Activated CD8-positive, alpha-beta memory T cell treated with anti-CD3 and anti-CD28 coated beads, Interleukin-2, amount 10 ng/mL, durations not matched to agents 7 days and 5 days (primary cell): ENCODE measurements at places on chromosomes 6 and 20. TPM values are rescaled to one million over a fixed set of nuclear protein-coding genes. Genes with fewer than 3 reads are reported as not detected.

GRCh38 chr20:1196634-1197033, 6.6 kb upstream of the C20orf202 start:
- no peak for DNase-seq

DNA sequence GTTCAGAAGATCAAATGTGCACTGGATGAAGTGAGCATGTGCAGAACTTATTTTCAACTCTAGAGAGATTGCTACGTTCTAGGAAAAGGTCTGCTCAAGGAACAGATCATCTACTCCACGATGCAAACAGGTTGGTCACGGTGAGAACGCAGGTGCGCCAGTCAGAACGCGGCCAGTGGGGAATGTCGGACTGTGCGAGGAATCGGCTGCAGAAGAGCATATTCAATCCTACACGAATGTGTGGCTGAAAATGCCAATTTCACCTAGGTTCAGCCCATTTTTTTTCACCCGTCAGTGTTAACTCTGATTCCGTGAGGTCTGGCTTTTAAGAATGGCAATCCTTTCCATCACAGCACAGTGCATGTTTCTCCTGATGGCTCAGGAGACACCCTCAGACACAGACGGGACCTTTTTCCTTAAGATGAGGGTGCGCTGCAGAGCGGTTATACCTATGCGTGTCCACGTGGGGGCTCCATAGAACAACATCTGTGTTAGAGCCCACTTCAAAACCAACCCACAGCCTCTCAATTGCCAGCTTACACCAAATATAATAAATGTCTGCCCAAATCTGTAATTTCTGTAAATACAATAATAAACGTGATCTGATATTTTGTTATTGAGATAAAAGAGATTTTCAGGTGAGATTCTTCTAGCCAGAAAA, 250.4 kb downstream of the FOXA2 start:
- peak; percentile 46 for DNase-seq

The TRDN gene
- not detected for total RNA-seq

GRCh38 chr20:57582432-57583288, 21.8 kb downstream of the PCK1 start:
- DNase-seq, result no peak

DNA sequence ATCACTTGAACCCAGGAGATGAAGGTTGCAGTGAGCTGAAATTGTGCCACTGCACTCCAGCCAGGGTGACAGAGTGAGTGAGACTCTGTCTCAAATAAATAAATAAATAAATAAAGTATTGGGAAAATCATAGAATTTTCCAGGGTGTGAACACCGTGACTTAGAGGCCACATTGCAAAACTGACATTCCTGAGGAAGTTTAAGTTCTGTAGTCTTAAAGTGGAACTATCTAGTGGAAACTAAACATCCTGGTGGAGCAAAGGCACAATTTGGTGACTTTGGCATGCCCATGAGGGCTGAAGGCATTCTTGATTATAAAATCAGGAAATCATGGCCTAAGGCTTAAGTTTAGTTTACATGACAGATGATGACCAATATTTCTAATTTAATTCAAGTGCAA, 32.7 kb upstream of the MCM3 start:
- DNase-seq, result no peak

DNA sequence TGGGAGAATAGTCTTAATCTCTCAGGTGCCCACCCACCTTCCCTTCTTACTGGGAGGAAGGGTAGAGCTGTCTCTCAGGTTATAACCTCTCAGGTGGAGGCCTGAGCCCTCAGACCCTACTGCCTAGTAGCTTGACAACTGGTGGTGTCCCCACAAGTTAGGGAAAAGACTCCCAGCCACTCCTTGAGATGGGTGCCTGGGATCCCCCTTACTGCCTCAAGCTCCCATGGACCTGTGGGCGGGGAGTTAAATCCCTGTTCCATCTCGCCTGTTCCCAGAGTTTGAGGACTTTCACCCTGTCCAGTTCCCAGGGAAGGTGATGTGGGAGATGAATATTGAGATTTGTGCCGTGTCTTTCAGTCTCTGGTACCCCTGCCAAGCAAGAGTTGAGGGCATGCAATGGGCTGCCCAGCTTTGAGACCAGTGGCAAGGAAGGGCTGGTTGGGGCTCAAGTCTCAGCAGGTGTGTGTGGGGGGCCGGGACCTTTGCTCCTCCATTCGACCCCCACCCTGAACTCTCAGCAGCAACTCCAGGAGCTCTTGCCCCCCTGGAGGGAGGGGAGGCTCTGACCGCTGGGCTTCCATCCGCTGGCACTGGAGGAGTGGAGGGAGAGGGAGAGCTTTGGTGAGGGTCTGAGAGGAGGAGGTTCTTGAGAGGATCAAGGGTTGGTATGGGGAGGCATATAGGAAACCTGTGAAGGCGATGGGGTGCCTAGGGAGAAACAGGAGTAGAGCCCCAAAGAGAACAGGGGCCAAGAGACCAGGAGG, 1.1 kb upstream of the PBX2 start:
- no peak for DNase-seq

GRCh38 chr6:111406200-111406721, 76.8 kb downstream of the REV3L start:
- no peak for DNase-seq

The TMEM170B gene
- 0.70 TPM for total RNA-seq

The HTR1E gene
- not detected for total RNA-seq

GRCh38 chr20:25277941-25278521, 30.1 kb downstream of the PYGB start:
- no peak for DNase-seq

DNA sequence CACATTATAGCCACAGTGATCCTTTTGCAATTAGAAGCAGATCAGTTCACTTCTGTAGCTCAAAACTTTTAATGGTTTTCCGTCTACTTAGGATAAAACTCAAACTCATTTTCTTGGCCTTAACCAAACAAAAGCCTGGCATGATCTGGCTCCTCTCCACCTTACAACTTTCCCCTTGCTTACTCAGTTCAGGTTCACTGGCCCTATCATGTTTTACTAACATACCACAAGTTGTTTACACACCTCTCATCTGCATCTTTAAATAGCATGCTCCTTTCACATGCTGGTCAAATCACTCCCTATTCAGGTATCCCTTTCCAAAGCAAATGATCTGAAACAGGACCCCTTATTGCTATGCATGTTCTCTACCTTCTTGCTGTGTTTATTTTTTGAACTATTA, 191.4 kb upstream of the FAM83B start:
- DNase-seq, result no peak

DNA sequence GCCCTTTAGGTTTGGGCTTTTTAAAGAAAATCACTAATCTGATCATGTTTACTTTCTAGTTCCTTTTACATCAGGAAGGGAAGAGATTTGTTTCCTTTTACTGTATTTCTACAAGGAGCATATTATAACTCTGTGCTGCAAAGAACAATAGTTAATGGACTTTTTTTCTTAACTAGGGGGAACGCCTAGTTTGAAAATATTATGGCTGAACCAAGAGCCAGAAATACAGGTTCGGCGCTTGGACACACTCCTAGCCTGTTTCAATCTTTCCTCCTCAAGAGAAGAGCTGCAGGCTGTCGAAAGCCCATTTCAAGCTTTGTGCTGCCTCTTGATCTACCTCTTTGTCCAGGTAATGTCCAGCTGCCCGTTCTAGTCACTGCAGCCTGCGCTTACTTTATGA, 41.4 kb downstream of the FAM120B start:
- no peak for DNase-seq

The DSN1 gene
- 42.7 TPM for total RNA-seq

- no peak for DNase-seq
These were observed 47.4 kb upstream of the AFDN start for GRCh38 chr6:167779129-167779992.

The PTPRT gene
- total RNA-seq, result not detected
